HFF-Myc (cell line): ENCODE measurements at places on chromosomes 2 and 18.

GRCh38 chr2:121377646-121378045 lies 92.6 kb upstream of the TFCP2L1 start:
- no peak for DNase-seq

DNA sequence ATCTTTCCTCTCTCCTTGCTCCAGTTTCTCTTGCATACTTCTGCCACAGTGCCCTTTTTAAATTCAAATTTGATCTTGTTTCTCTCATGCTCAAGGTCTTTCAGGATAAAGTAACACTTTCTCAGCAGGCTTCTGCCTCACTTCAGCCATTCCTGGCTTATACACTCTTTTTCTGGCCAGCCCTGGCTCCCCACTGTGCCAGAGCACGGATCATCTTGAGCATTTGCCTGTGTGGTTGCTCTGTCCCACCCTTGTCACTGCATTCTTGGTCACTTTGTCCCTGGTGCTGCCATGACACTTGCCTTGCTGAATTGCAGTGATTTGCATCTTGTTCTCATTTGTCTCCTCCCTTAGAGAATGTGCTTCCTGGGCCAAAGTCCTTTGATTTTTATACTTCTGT lies 634.3 kb downstream of the TMEM182 start:
- DNase-seq, result no peak

DNA sequence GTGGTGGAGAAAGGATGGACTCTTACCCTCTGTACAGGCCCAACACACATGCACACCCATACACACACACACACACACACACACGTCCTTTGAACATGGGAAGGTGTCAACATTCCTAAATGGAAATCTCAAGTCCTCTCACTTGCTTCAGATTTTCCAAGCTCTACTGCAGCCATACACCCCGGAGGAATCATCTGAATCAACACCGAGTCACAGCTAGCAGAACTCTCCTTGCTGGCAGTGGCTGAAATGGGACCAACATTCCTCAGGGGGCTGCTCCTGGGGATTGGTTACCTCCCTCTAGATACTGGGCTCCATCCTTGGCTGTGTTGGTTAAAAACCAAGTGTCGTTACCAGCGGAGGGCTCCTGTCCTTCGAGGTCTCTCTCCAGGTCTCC lies 112.7 kb downstream of the BCL11A start:
- DNase-seq, result no peak

DNA sequence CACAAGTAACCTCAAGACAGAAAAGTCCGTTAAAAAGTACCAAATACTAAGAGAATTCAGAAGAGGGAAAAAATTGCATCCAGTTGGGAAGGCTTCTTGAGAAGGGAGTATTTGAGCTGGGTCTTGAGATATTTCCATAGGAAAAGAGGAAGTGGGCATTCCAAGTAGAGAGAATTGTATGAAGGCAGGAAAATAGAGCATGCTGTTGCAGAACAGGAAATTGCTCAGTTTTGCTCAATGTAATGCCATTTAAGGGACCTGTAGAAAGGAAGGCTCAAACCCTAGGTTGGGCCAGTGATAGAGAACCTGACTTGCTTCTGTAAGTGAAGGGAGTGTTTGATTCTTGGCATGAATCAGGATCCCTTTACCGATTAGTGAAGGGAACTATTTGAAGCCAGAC lies 1.0 kb upstream of the ZC3H8 start:
- DNase-seq, result no peak

GRCh38 chr2:9846554-9846953 lies 3.3 kb downstream of the TAF1B start:
- no peak for DNase-seq

- DNase-seq, result no peak
These were observed 192.5 kb downstream of the TPGS2 start for GRCh38 chr18:36636237-36636817.

- DNase-seq, result no peak
These were observed 77.1 kb upstream of the CTAGE1 start for GRCh38 chr18:22494771-22495170.

DNA sequence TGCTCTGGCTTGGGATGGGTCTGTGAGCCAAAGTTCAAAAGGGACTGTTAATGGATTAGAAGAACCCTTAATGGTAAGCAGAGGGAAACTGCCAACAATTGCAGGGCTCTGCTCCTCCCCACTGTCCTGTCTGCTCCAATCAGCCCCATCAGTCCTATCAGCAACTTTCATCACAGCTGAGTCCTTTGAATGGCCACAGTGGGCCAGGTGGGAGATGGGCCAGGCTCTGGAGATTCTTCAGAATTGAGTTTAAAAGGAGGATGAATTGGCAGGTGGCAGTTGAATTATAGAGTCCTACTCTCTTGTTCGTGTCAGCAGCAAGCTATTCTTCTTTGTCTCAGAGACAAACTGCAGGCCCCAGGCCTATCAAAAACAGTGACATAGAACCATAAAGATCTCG lies 573.9 kb downstream of the EPHA4 start:
- DNase-seq, result no peak

DNA sequence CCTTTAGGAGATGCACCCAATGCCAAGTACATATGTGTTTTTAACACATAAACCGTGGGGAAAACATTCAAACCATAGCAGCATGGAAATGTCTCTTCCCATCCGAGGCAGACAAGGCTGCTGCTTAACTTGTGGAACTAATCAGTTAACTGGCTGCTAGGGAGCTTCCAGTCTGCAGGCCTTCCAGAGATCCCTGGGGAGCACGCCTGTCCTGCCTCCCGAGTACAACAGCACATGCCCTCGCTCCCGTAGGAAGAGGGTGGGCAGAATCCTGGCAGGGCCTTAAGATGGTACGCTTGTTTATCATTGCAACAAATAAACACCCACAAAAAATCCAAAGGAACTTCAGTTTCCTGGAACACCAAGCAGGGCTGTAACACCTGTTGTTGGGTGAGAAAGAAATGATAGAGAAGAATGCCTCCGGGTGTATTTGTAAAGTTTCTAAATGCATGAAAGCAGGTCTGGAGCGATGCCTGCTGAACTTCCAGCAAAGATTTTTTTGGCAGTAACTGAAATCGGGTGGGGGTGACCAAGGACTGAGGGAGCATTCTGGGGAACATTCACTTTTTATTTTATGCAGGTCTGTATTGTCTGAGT lies 56.2 kb downstream of the EDAR start:
- DNase-seq, result no peak

GRCh38 chr2:1860931-1861330 lies 116.6 kb upstream of the PXDN start:
- DNase-seq, result no peak
